ENCODE measurements at places on chromosomes 5 and 9.
A peak's percentile ranks its signal among the peaks of the same experiment; 100 is the strongest.

GRCh38 chr9:21806644-21807043, 4.2 kb downstream of the MTAP start:
- no peak for DNase-seq

GRCh38 chr9:124769549-124770358, 1.4 kb downstream of the NR6A1 start:
- no peak for DNase-seq

DNA sequence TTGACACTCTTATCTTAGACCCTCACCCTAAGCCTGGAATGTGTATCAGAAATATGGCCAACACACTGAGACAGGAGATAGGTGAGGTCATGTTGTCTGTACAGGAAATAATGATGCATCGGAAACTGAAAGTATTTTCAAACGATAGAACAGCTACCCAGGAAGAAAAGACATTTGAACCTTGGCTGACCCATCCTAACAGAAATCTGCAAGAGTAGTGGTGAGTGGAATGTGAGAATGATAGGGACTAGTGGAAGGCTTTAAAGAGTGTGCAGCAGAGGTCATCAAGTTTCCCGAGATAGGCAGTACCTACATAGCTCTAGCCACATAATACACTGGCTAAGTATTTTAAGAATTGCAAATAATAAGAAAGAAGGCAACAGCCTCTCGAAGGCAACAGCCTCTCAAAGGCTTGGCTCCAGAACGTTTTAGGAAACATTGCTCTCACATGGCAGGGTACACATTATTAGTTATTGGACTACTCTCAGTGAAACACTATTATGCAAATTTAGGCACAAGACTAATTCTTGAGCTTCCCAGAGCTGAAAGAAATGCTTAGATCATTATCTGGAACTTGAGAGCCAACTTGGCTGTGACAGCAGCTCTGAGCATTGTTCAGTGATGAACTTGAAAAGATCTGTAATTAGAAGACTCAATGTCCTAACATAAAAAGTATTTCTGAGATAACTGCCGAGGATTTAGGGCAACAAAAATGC, 133.1 kb upstream of the FBXL7 start:
- DNase-seq, result no peak

- no peak for DNase-seq
Observed at GRCh38 chr9:82554381-82554780, 508.6 kb downstream of the RASEF start.

DNA sequence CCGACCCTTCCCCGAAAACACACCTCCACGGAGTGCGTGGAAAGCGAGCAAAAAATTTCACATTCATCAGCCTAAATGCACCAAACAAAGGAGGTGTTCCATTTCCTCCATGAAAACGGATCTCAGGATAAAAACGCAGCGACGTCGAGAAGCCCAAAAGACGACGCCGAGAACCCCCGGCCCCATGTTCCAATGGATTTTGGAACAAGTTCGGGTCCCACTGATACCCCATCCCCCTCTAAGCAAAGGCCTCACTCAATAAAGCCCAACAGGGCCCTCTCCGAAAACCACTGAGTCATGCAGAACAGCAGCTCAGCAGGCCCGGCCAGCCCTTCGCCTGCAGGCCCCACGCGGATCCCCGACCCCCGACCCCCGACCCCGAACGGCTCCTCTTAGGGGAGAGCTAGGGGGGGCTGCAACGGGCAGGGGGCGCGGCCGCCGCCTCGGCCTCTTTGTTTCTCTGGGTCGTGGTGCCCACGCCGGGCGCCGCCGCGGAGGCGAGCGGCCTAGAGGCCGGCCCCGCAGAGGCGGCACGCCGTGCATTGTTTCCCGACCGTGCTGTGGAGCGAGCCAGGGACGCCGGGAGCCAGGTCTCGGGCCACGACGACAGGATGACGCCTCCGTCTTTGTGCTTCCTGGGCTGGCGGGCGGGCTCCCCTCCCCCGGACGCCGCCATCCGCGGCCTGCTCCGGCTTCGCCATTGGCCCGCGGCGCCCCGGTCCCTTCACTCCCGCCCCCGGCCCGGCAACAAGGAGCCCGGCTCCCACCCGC, 915 bp downstream of the ZFAND5 start:
- peak; percentile 33 for DNase-seq

DNA sequence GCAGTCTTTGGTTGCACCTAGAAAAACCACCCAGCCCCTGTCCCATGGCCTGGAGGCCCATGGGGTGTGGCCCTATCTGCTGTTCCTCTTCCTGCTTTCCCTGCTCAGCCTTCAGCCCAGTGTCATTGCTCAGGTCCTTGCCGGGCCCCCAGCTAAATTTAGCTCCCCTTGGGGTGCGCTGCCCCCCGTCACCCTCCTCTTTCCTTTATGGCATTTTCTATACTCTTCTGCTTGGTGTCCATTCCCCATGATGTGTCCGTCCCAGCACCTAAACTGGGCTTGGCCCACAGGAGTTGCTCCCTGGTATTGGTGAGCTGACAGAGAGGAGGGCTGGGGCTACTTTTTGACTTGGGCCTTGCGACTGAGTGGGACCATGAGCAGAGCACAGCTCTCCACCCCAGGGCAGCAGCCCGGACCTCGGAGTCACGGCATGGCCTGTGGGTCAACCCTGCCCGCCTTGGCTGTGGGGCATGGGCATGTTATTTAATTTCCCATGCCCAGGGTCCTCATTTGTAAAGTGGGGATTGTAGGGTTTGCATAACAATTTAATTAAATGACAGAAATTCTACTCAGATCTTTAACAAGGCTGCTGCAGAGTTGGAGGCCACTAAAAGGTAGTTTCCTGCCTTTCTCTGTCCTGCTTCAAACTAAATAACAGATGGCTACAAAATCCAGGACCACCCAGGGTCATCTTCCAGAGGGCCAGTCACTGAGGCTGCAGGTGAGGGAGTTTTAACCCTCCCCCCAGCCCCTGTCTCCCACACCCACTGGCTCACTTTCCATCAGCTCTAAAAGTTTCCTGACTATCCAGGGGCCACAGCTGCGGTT, 98.2 kb downstream of the DAP start:
- no peak for DNase-seq
